ENCODE measurements at places on chromosomes 16 and 17. TPM values are rescaled to one million over a fixed set of nuclear protein-coding genes. Genes with fewer than 3 reads are reported as not detected.
A peak's percentile ranks its signal among the peaks of the same experiment; 100 is the strongest.

GRCh38 chr17:4533523-4534504 is 21.4 kb downstream of the MYBBP1A start:
- DNase-seq, result no peak

DNA sequence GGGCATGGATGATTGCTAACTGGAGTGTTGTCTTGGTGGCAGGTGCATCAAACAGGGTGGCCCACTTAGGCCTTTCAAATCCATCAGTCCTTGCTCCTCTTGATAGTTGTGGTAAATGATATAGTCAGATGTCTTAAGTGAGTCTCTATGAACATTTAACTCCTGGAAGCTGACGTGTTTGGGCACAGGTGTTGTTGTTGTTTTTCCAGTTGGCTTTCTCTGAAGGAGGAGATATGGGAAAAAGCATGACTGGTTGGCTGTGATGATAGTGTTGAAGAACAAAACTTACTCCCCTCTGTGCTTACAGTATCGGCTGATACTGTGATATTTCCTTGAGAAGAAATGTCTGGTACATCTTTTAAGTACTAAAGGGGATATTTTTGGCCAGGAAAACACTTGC is 18.0 kb downstream of the TNRC6A start:
- DNase-seq, result no peak

GRCh38 chr16:59514651-59515050 is 780.5 kb upstream of the GOT2 start:
- DNase-seq, result no peak

DNA sequence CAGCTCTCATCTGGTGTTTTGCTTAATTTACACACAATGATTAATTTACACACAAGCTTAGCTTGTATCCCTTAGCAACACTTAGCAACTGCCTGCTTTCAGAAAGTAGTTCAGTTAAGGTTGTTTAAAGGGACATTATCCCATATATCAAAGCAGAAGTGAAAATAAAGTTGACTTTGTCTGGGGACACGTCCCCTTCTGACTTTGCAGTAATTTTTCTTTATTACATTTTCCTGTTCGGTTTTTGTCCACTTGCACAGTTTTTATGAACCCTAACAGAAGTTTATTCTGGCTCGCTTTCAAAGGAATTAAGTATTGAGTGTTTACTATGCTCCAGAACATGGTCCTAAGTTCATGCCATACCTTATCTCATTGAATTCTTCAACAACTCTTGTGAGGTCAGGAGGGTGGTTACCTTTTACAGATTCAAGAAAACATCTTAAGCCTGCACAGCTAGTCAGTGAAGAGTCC is 41.5 kb downstream of the ARHGAP44 start:
- DNase-seq, result no peak

GRCh38 chr17:71163121-71163812 is 957.6 kb upstream of the SOX9 start:
- DNase-seq, result no peak

HIGD1B gene
- total RNA-seq, result not detected

GRCh38 chr17:3475812-3476610 is at the start of gene ASPA:
ASPA (plus strand) TSS chr17:3475997; CDS start chr17:3476160, 163 bp downstream.
- DNase-seq, result peak; percentile 46

DNA sequence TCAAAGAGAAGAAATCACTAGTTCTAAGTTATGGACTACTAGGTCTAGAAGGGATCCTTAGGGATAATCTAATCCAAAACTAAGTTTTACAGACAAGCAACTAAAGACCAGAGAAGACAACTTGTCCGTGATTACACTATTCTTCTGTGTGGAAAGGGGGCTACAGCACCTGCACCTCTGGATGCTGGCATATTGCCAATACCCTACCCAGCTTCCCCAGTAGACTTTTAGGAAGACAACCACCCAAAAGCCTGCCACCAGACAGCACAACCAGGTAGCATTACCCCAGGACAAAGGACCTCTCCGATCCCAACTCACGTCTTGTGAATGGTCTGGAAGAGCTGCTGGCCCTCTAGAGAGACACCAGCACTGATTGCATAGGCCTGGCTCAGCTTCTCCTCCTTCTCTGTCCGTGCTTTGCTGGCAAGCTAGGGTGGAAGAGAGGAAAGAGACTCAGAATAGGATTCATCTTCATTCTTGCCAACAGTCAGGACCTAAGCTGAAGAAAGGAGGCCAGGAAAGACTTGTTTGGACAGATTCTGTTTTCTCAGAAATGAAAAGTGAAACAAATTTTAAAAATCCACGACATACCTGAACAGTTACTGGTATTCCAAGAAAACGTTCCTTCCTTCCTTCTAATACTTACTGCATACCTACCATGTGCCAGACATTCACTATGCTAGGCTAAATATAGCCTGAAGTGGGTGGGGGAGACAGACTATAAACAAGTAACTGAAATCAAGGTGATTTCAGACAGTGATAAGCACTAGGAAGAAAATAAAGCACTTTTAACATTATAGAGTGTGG is 25.3 kb upstream of the TMEM101 start:
- peak; percentile 60 for DNase-seq

DNA sequence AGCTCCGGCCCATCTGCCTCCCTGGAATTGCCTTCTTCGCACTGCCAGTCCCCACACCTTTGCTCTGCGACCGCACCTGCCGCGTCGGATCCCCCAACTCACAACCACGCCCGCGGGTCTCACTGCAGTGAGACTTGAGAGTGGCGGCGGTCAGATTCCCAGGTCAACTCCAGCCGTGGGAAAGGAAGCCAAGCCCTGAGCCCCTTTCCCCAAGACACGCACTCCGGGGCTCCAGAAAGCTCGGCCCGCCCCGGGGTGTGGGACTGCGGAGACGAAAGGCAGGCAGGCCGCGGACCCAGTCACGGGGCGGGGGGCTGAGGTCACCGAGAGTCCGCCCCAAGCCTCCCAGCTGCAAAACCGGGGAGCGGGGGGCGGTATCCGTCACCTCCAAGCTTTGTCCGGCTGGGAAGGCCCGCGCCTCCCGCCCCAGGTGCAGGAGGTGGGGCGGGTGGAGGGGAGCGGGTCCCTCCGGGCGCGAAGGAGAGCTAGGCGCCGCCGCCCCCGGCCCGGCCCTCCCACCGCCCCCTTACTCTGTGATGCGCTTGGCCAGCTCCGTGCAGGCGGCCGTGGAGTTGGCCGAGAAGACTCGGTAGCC is 615 bp downstream of the PRPSAP1 start:
- no peak for DNase-seq

KRT20 gene
- not detected for total RNA-seq

GRCh38 chr16:89723279-89724250 is 2.2 kb downstream of the ZNF276 start:
- peak; percentile 35 for DNase-seq

- no peak for DNase-seq
Observed at GRCh38 chr17:28141773-28142172, 99.3 kb downstream of the NLK start.

DNA sequence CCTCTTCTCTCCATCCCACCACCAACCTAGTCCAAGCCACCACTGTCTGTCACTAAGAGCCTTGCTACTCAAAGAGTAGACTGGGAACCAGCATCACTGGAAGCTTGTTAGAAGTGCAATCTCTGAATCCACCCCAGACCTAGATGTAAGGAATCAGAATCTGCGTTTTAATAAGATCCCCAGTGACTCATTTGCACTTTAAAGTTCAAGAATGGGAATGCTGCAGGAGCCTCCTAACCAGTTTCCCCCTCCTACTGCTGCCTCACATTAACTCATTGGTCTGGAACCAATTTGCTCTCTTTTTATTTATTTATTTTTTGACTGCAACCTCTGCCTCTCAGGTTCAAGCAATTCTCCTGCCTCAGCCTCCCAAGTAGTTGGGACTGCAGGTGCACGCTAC is 19.8 kb upstream of the LYRM9 start:
- no peak for DNase-seq
